NB4 (cell line): ENCODE measurements at places on chromosomes 5 and 9.

- DNase-seq: peak; percentile 84
Observed at GRCh38 chr5:131634666-131634995, 398 bp downstream of the RAPGEF6 start.

- no peak for DNase-seq
Observed at GRCh38 chr5:1926071-1926440, 43.3 kb upstream of the IRX4 start.

- no peak for DNase-seq
Observed at GRCh38 chr5:78927657-78928282, 57.3 kb downstream of the ARSB start.

DNA sequence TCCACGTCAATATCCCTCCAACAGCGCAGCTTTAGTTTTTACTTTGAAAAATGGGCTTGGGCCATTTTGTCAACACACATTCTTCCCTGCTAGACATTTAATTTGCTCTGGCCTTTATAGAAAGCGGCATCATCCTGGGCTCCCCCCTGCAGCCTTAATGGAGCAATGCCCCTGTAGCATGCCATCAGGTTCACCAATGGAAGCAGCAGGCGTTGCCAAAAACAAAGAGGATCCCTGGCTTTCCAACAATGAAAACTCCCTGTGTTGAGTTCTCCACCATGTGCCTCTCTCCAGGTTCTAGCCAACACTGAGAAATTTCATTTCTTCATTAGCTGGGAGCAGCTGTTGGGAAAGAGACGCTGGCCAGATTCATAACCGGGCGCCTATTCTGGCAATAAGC is 139.5 kb downstream of the ZNF622 start:
- no peak for DNase-seq

DNA sequence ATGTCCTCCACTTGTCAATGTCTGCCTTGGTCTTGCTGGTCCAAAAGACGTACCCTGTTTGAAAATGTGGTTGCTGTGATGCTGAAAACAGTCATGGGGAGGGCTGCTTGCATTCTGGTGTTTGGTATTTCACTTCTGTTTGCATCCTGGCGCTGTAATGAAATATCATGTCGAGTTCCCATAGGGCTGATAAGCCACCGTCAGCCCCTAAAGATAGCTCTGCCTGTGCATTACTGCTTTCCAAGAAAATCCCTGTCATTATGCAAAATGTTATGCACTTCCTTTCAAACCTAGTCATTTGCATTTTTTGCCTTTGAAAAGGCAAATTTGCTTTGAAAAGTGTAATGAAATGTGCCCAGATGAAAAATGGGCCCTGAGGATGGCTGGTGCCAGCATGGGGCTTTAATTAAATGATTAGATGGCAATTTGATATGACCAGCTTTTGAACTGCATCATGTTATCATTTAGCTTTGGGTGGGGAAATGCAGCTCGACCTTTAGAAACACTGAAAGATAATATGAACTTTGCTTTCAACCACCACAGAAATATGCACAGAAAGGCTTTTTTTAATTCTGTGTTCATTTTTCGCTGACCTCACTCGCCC is 374.4 kb upstream of the SGCD start:
- no peak for DNase-seq

GRCh38 chr9:74711341-74711740 is 176.4 kb downstream of the TRPM6 start:
- DNase-seq: no peak

DNA sequence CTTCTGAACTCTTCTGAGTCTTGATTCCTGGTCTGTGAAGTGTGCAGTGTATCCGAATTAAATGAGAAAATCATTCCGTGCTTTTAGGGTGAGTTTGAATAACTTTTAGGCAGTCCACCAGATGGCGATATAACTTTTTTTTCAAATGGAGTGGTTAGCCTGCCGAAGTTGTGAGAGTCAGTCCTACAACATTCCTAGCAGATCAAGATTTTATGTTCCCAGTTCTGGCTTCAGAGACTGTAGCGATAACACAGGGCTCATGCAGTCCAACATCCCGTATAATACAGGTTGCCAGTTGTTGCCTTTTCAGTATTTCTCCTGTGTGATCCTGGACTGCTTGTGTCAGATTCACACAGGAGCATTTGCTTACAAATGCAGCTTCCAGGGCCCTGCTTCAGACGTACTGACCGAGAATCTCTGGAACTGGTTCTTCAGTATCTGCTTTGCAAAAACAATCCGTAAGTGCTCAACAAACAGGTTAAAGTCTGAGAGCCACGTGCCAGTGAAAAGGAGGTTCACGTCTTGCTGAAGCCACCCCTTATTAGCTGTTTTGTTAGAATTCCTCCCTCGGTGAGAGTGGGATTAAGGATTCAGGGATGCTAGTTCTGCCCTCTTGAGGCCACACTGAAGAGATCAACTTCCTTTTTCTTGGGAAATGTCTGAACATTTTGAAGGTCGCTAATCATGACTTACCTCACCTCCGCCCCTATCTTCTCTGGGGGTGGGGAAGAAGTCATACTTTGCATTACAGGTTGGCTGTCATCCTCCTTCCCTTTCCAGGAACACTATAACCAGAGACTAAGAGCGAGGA is 22.8 kb downstream of the SMIM3 start:
- DNase-seq: peak; percentile 66

DNA sequence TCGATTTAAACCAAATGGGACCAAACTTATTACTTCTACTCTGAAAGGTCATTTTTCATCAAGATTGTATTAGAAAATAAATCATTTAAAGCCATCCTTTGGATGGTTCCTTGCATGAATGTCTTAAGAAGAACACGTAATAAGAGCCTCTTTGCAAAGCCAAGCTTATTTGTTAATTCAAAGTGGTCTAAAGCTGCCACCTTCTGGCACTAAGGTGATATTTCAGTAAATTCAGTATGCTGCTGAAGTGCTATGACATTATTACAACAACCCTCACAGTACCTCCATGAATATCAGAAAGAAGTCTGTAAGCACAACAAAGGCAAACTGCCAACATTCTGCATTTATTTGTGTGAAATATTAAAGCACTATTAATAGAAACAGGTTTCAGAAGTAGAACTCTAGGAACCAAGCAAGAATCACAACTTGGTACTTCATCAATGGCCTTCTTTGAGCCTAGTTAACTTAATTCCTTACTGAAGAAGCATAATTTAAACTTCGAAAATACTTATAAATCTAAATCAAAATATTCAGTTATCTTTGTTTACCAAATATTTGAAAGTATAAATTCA is 53.1 kb upstream of the TYRP1 start:
- peak; percentile 73 for DNase-seq

GRCh38 chr9:127869310-127870152 is 7.9 kb downstream of the AK1 start:
- peak; percentile 81 for DNase-seq

DNA sequence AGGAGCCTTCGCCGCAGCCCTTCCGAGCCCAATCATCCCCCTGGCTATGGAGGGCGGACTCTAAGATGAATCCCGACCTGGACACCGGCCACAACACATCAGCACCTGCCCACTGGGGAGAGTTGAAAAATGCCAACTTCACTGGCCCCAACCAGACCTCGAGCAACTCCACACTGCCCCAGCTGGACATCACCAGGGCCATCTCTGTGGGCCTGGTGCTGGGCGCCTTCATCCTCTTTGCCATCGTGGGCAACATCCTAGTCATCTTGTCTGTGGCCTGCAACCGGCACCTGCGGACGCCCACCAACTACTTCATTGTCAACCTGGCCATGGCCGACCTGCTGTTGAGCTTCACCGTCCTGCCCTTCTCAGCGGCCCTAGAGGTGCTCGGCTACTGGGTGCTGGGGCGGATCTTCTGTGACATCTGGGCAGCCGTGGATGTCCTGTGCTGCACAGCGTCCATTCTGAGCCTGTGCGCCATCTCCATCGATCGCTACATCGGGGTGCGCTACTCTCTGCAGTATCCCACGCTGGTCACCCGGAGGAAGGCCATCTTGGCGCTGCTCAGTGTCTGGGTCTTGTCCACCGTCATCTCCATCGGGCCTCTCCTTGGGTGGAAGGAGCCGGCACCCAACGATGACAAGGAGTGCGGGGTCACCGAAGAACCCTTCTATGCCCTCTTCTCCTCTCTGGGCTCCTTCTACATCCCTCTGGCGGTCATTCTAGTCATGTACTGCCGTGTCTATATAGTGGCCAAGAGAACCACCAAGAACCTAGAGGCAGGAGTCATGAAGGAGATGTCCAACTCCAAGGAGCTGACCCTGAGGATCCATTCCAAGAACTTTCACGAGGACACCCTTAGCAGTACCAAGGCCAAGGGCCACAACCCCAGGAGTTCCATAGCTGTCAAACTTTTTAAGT is 819 bp downstream of the ADRA1B start:
- DNase-seq: no peak

GRCh38 chr9:136645352-136645902 is 17.3 kb upstream of the EGFL7 start:
- no peak for DNase-seq

DNA sequence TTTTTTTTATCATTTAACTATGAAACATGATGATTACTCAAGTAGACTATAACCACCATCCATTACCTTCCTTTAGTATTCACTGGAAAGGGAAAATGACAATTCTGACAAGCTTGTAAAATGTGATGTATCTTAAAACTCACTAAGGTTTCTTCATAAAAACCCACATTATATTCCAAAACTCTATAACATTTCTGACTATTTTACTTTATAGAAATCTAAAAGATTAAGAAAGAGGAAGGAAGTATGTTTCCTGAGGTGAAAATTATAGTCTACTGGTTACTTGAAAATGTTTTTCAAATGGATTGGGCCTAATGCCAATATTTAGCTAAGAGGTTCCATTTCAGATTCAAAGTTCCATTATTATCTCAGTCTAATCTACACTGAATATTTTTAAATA is 1982.2 kb upstream of the C9orf72 start:
- no peak for DNase-seq

GRCh38 chr5:138626333-138626944 is 51.2 kb upstream of the HSPA9 start:
- DNase-seq: no peak

- DNase-seq: no peak
Observed at GRCh38 chr5:146660376-146660960, 144.5 kb upstream of the GPR151 start.

- DNase-seq: peak; percentile 18
Observed at GRCh38 chr5:79436224-79436623, 77.7 kb downstream of the HOMER1 start.

DNA sequence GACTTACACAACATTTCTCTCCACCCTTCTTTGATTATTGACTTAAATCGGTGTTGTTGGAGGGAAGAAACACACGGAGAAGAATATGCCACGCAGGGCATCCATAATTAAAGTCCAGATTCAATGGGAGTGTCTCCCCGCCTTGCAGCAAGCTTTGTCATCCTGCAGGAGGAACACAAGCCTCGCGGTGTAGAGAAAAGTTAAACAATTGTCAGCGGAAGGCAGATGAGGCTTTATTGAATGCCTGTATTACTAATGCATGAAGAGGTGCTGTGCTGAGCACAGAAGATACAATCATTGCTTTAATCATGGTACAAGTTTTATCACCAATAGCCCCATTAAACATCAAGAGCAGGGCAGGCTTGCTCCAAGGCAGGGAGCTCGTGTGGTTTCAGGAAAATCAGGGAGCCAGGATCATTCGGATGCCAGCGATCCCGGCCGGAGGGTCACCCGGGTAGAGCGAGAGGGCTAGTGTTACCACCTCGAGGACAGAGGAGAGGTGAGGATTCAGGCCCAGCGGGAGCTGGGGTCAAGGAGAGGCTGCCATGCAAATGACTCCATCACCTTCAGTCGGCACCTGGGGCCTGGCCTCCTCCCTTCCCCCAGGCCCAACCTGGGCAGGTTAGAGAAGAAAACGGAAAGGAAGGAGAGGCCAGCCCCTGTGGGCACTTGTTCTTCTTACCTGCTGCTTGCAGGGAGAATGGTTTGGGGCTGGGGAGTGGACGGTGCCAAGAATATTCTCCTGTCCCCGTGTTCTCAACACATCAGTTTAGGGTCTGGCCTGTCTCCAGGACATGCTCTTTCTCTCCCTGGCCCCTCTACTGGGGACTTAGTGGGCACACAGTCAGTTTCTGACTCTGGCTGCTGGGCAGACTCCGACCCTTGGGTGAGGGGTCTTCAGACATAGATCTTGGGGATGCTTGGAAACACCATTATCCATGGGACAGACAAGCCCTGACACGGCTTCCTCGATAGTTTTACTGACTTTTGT is 289.5 kb downstream of the IRX2 start:
- no peak for DNase-seq

DNA sequence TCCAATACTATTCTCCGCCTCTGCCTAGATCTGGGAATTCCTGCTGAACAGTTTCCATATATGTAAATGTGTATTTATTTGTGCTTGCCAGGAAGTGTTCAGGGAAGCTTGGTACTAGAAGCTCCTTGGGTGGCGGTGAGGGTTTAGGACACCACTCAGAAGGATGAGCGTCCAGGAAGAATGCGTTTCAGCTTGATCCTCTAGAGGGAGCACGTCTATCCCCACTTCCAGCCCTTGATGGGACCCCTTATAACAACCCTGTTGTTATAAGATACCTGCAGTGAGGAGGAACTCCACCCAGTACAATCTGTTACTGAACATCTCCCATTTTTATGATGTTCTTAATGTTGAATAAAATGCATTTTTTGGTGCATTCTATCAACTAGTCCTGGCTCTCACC is 88.9 kb downstream of the CYFIP2 start:
- DNase-seq: peak; percentile 5

DNA sequence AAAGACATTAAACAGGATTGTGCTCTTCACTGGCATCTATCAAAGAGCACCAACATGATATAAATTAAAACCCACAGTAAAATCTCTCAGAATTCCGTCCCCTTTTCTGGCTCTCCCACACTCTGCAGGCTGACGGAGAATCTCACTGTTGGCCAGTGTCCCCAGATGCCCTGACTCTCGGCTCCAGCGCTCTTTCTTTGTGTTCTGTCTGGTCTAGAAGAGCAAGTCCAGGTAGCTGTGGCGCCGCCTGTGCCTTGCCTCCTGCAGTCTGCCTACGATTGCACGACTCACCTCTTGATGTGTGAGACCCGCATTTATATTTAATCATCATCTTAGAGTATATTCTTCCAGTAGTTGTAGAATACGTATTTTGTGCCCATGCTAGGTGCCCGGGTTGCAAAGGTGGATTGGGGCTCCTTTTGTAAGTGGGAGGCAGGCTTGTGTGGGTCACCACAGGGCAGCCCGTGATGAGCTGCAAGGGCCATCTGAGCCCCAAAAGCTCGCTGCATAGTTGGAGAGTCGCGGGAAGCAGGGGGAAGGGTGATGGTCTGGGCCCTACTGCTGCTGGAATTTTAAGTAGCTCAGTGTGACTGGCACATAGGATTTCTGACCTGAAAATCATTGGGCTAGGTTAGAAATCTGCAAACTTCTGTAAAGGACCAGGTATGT is 55.6 kb downstream of the EHMT1 start:
- no peak for DNase-seq

GRCh38 chr9:88659126-88659525 is 124.1 kb downstream of the NXNL2 start:
- no peak for DNase-seq
